ENCODE measurements at places on chromosomes 1 and 21. TPM values are rescaled to one million over a fixed set of nuclear protein-coding genes. Genes with fewer than 3 reads are reported as not detected.

The DYRK3 gene
- total RNA-seq = 11.8 TPM

The TIE1 gene
- 38.5 TPM for total RNA-seq

The CA6 gene
- total RNA-seq = not detected

The SLC44A3 gene
- total RNA-seq = 38.4 TPM

The COL16A1 gene
- total RNA-seq = 64.8 TPM

The SPRR1A gene
- total RNA-seq = not detected

The UTP25 gene
- total RNA-seq = 7.2 TPM

The SEC16B gene
- 1.8 TPM for total RNA-seq

The UBL4B gene
- total RNA-seq = not detected

The HSF2BP gene
- 0.29 TPM for total RNA-seq

The LCK gene
- total RNA-seq = 8.8 TPM

The GON4L gene
- 53.1 TPM for total RNA-seq

The TTC34 gene
- total RNA-seq = 1.2 TPM

The NOS1AP gene
- total RNA-seq = 6.2 TPM

The ELAVL4 gene
- not detected for total RNA-seq

The CHODL gene
- total RNA-seq = 0.32 TPM

The CLCNKA gene
- total RNA-seq = 0.39 TPM

The ZP4 gene
- not detected for total RNA-seq

The DMBX1 gene
- not detected for total RNA-seq

The PGLYRP4 gene
- total RNA-seq = not detected

The ATP13A2 gene
- total RNA-seq = 63.6 TPM

The DPM3 gene
- total RNA-seq = 91.0 TPM

The CSF3R gene
- total RNA-seq = 63.8 TPM

The SAMD13 gene
- 0.84 TPM for total RNA-seq

The FCRL6 gene
- 2.2 TPM for total RNA-seq

The INTS11 gene
- total RNA-seq = 67.0 TPM

The OR2T5 gene
- total RNA-seq = not detected

The G0S2 gene
- 10.6 TPM for total RNA-seq
